Activated T-helper 2 cell treated with anti-CD3 and anti-CD28 coated beads, Interferon-gamma antibody, Interleukin-2, Interleukin-4, amounts not matched to agents 10 μg/mL and 5 μg/mL and 100 μg/mL, durations not matched to agents 14 hours and 24 hours and 36 hours (primary cell): ENCODE measurements at places on chromosomes 16 and 17.

- DNase-seq: peak; percentile 82
- peaks cover 14% of the 10 kb centered on the region for H3K4me1 ChIP-seq
- peaks cover 44% of the 10 kb centered on the region for H3K36me3 ChIP-seq
- H3K27ac ChIP-seq: peak overlapping the region; percentile 84
Measured at GRCh38 chr17:29579866-29580771, 9.3 kb downstream of the GIT1 start.

- H3K27ac ChIP-seq: no peak overlapping the region
- no peaks in the 10 kb centered on the region for H3K4me1 ChIP-seq
- no peak overlapping the region for H3K4me3 ChIP-seq
- H3K36me3 ChIP-seq: no peaks in the 10 kb centered on the region
- H3K27me3 ChIP-seq: peaks cover 7% of the 10 kb centered on the region
Measured at GRCh38 chr17:27995554-27995953, 46.9 kb upstream of the NLK start.

- DNase-seq: no peak
- H3K4me3 ChIP-seq: no peak overlapping the region
- no peaks in the 10 kb centered on the region for H3K36me3 ChIP-seq
- peaks cover 4% of the 10 kb centered on the region for H3K4me1 ChIP-seq
Measured at GRCh38 chr17:7289256-7290032, 5.0 kb downstream of the YBX2 start.

DNA sequence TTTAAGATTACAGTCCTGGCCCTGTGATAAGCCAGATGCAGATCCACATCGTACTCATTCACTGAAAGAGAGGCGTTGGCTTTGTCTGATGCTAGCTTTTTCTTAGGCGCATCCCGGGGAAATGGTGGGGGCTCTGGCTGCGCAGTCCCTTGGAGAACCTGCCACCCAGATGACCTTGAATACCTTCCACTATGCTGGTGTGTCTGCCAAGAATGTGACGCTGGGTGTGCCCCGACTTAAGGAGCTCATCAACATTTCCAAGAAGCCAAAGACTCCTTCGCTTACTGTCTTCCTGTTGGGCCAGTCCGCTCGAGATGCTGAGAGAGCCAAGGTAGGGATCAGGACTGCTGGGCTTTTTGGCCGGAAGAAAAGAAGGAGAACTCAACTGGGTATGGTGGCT is 24.0 kb downstream of the POLR2A start:
- H3K4me3 ChIP-seq: no peak overlapping the region
- no peak overlapping the region for H3K27ac ChIP-seq
- no peaks in the 10 kb centered on the region for H3K27me3 ChIP-seq
- DNase-seq: no peak
- no peaks in the 10 kb centered on the region for H3K4me1 ChIP-seq
